Mucosa of gallbladder (tissue), 1 donor: ENCODE measurements at places on chromosomes 2 and 18. TPM values are rescaled to one million over a fixed set of nuclear protein-coding genes. Genes with fewer than 3 reads are reported as not detected.

DNA sequence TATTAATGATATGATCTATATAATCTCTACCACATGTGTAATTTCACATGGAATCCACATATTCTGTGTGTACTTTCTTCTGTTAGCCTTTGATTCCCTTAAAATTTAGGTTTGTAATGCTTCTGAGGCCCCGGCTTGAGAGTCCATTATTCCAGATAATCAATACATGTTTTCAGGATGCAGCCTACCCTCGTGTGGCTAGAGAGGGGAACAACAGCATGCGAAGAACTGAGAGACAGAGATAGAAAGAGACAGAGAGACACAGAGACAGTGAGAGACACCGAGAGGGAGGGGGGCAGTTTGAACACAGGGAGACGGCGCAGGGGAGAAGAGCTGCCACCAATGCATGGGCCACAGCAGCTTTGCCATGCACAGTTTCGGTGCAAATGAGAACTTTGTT lies 185.4 kb downstream of the SNTG2 start:
- DNase-seq, result no peak

DNA sequence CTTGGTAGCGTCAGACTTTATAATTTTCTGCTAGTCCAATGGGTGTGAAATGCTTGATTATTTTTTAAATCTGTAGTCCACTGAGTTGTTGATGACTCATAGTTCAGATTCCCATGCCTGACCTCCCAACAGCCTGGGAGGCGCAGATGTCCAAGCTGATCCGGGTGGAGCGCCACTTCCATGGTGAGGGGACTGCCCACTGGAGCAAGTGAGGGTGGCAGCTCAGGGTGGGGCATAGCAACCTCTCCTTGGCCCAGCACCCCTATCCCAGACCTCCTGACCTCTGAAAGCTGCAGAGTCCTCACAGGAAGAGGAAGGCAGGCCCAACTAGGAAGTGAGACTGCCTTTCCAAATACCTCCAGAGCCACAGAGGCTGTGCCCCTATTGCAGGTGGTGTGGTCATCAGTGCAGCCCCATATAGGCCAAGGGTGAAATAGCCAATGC lies 4.4 kb downstream of the MAL start:
- no peak for DNase-seq

DNA sequence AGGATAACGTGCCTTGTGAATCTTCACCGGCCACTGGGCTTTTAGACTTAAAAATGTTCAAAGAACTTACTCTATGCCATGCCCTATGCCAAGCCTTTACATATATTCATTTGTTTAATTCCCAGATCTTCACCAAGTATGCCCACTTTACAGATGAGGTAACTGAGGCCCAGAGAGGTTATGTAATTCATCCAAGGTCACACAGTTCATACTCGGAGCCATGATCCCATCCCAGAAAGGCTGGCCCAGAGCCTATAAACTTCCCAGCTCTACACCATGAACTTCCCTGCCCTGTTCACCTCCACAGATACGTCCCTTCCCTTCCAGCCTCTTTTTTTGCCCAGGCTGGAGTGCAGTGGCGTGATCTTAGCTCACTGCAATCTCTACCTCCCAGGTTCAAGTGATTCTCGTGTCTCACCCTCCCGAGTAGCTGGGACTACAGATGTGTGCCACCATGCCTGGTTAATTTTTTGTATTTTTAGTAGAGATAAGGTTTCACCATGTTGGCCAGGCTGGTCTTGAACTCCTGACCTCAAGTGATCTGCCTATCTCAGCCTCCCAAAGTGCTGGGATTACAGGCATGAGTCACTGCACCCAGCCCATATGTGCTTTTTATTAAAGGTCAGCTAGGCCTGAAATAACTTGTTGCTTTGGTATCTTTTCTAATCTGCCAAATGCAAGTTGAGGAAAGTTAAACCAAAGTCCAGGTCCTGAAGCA lies 44.1 kb downstream of the MTHFD2 start:
- no peak for DNase-seq

DNA sequence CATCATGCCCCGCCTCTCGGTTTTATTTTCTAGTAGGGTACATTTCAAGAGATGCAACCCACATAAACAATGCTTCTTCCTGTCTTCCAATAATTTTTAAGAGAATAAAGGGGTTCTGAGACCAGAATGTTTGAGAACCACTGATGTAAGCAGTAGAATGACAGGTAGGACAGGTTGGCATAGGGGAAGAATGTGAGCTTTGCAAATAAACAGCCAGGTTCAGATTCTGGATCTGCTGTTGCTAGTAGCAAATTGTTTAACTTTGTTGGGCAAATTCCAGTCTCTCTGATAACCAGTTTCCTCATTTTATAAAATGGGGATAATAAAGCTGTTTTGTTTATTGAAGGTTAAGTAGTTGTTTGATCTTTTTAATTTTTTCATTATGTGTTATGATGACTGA lies 32.8 kb downstream of the SOCS6 start:
- DNase-seq, result no peak

DNA sequence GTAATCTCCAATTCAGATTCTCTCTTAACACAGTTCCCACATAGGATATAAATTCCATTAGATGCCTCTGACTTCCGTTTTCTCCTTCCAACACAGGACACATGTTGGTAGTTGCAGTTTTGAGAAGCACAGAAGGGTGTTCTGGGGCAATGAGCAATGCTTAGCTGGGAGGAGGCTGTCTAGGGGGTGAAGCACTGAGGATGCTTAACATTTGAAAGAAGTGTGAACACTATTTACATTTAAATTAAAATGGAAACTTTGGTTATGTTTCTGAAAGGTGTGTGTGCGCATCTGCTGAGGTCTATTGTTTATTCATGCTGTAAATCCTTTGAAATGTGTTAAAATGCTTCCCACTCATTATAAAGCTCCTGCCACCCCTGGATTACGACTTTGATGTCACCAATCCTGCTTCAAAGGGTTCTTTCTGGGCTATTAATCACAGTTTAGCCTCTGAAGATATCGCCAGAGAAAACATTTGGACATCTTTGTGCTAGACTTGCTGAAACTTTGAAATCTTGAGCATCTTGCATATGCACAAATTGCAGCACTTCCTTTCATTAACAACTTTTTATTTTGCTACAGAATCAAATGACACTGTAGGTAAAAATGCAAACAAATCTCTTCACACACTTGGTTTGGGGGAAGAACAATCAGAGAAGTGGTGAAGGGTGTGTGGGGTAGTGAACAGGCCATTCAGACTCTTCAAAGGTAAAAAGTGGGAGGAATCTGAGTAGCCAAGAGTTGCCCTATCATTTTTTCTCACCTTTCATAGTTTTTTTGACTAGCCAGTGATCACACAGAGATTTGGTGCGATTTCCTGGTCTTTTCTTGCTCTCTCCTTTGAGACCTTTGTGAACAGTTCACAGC lies 258.4 kb downstream of the MYO3B start:
- DNase-seq, result no peak

DNA sequence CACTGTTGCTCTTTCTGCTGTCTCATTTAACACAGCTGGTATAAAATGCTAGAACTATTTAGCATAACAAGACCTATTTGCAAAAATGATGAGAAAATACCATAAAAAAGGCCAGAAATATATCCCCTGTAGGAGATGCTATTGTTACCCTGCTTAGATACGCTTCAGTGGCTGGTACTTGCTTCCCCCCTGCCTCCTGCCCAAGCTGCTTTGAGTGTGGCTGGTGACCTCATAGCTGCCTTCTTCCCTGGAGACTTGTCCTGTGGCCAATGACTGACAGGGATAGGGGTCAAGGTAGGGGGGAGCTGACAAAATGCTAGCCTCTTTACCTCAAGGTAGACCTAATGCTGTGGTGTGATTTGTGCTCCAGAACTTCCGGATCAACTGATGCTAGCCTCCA lies 150.2 kb upstream of the ZEB2 start:
- no peak for DNase-seq

DNA sequence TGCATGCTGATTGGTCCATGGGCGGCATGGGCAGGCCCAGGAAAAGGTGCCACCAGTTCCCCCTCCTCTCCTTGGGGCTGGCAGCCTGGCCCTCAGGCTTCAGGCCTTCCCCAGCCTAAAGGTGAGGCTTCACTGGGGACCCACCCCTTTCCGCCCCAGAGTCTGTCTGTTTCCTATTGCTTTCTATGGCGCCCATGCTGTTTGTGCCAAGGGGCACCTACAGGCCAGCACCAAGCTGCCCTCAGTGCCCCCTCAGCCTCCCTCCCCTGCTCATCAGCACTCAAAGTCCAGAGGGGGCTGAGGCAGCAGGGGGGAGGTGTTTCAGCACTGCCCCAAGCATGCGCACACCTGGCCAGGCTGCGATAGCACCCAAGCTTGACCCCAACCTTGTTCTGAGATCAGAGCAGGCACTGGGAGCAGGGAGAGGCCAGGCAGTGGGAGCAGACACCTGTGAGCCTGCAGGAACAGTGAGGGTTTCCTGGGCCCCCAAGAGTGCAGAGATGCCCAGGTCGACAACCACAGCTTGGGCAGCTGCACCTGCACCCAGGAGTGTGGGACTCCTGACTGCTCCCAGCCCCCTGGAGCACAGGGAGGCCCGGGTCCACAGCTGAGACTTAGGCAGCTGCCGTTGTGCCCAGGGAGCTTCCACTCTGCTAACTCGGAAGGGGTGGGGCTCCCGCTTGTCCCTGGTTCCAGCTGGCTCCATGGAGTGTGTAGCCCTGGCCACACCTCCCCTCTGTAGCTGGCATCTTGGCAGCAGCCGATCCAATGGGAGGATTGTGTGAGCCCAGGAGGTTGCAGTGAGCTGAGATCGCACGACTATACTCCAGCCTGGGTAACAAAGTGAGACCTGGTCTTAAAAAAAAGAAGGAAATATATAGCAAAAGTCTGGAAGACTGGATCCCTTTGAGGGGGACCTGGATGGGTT lies 69.1 kb downstream of the NCAPH start:
- peak; percentile 75 for DNase-seq

- no peak for DNase-seq
Measured at GRCh38 chr2:162416446-162416845, 72.5 kb downstream of the GCA start.

DNA sequence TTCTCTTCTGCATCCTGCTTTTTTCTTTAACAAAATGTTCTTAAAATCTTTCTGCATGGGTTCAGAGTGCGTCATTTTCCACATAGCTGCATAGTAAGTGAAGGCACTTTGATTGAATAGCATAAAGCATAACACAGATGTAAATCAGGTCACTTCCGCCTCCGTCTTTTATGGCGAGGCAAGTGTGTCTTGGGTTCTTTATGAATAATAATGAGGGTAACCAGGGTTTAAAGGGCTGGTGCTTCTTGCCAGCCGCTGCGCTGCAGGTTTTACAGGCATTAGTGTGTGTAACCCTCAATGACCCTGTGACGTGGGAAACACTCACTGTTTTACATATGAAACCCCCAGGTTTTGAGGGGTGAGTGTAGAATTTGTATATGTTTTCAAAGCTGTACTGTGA lies 164.2 kb downstream of the MYT1L start:
- DNase-seq, result no peak

DNA sequence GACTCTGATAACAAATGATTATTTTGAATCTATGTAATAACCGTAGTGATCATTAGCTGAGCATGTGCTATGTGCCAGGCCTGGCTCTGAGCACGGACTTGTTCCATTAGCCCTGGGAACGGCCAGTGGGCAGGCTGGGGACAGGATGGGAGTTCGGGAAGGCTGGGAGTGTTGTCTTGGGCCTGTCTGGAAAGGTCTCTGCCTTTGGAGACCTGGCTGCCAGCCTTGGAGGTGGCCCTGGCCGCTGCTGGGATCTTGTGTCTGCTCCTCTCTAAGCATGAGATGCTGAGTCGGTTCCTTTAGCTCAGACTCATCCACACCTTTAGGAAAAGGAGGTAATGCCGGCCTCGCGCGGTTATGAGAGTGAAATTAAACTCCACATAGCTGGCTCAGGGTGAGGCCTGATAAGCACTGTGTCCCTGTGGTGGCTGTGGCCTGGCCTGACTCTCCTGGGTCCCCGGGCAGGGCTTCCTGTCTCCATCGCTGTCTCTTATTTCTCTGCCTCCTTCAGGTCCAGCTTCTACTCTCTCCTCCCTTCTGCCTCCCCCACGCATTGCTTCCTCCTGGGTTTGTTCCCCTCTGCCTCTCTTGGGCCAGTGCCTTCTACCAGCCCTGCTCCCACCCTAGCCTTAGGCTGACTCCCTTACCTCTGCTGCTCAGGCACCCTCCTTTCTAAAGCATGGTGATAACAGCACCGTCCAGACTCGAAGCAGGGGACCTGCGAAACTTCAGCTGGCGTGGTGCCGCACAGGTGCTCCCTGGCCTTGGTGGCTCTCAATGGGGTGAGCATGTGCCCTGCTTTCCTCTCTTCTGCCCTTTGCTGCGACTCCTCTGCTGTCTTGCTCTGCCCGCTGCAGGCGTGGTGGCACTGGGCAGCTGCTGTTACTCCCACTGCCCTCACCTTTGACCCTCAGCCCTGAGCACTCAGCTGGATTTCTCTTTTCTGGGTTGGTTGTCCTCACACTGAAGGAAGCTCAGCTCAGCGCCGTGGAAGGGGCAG lies 41.8 kb downstream of the NCK2 start:
- DNase-seq, result no peak

- DNase-seq, result no peak
Measured at GRCh38 chr2:135803278-135803677, 33.7 kb downstream of the LCT start.

DNA sequence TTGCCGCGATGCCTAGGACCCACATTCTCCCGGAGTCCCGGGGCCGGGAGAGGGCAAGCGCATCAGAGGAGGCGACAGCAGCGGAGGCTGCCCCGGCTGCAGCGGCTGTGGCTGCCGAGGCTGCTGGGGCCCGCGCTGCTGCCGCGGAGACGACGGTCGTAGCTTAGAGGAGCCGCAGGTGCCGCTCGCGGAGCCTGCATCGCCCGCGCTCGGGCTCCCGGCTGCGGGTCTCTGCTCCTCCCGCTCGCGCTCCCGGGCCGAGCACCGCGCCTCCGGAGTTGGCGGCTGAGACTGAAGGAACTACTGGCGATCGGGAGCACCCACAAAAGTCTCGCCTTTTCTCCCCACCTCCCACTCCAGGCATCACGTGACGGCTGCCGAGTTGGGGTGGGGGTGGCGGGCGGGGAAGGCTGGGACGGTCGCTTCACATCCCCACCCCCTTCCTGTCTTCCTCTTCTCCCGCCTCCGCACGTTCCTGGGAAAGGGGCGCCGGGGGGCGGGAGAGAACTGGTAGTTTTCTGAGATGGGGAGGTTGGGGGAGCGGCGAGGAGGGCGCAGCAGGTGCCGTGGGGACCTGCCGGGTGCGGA lies at the start of gene LYPD1:
TSS of gene LYPD1 (minus strand) at position 298 of the 588 bp plus-strand sequence. CDS start at position 25, 273 bp downstream.
- peak; percentile 22 for DNase-seq

Gene MTX2
- total RNA-seq, result 22.3 TPM

Gene CUL3
- 73.7 TPM for total RNA-seq

Gene TTR
- total RNA-seq, result 159 TPM

Gene SLC38A11
- total RNA-seq, result 63.3 TPM
